ENCODE measurements at places on chromosomes 3 and 15.

- DNase-seq, result no peak
These were observed 64.7 kb downstream of the ADAMTS9 start for GRCh38 chr3:64623125-64623524.

- no peak for DNase-seq
These were observed 72.3 kb upstream of the SNTN start for GRCh38 chr3:63580151-63580550.

- DNase-seq, result no peak
These were observed 414.5 kb downstream of the ERC2 start for GRCh38 chr3:56053727-56054126.

GRCh38 chr3:194572944-194573491 is 60.2 kb downstream of the TMEM44 start:
- DNase-seq, result no peak

DNA sequence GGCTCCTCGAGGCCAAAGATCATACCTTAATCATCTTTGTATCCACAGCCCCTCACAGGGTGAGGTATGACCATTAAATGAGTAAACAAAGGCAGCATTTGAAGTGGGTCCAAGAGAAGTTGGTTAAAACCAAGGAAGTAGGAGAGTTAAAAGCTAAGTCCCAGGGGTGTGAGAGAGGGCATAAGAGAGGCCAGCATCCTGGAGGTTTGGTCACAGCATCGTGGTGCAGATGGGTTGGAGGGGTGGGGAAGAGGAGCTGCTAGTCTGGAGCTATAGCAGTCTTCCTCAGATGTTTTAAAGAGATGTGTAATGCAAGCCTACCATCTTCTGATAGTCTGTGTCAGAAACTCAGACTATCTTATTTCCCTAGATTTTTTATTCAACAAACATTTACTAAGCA is 155.2 kb downstream of the GHSR start:
- no peak for DNase-seq

- DNase-seq, result no peak
These were observed 108.9 kb upstream of the TRIM42 start for GRCh38 chr3:140568842-140569520.

GRCh38 chr3:89440386-89440785 is 333.0 kb downstream of the EPHA3 start:
- DNase-seq, result no peak

DNA sequence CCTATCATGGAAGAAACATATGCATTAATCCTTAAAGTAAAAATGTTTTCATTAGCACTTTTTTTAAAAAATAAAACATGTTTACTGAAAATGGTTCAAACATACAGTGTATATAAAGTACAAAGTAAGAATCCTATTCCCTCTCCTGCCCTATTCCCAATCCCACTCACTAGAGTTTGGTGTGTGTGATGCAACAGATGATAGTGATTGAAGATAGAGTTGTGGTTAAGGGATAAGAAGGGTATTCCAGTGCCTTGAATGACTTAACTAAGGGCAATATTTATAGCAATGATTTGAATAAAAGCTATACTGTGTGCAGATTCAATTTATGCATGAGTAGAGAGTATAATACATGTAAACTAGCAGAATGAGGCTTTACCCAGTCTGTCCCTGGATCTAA is 18.1 kb downstream of the ZNF280D start:
- DNase-seq, result no peak

GRCh38 chr3:106688464-106688863 is 688.8 kb upstream of the CCDC54 start:
- no peak for DNase-seq

GRCh38 chr3:187795207-187795960 is 50.1 kb upstream of the BCL6 start:
- DNase-seq, result no peak

DNA sequence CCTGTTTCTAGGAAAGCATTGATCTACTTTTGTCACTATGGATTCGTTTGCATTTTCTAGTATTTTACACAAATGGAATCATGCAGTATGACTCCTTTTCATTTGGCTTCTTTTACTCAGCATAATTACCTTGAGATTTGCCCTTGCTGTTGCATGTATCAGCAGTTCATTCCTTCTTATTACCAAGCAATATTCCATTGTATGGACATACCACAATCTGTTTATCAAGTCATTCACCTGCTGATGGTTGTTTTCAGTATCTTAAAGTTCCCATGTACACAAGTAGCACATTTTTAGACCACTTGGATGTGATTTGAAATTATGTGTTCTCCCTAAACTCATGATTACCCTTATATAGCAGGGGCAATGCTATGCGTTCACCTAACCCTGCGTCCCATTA is 150.0 kb upstream of the UBE2E1 start:
- no peak for DNase-seq

GRCh38 chr3:133948131-133948810 is 52.6 kb upstream of the RAB6B start:
- DNase-seq, result no peak

DNA sequence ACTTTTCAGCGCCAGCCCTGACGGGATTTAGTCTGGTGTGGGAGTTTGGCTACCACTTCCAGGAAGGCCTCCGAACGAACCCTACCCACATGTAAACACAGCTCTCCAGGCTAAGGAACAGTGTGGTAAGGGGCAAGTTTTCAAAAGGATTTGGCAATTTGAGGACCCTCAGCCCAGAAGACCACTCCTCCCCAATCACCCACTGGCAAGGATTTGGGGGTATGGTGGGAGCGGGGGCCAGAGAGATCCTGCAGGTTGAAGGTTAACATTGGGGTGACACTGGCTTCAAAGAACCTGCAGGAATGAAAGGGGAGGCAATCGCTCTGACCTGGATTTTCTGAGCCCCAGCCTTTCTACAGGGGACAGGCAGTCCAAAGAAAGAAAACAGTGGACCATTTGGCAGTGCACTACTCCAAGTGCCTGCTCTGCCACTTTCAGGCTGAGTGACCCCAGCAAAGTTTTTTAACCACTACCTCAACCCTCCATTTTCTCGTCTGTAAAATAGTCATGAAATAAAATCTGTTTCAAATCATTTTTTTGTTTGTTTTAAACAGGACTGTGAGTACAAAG is 34.5 kb downstream of the ZIC4 start:
- no peak for DNase-seq

DNA sequence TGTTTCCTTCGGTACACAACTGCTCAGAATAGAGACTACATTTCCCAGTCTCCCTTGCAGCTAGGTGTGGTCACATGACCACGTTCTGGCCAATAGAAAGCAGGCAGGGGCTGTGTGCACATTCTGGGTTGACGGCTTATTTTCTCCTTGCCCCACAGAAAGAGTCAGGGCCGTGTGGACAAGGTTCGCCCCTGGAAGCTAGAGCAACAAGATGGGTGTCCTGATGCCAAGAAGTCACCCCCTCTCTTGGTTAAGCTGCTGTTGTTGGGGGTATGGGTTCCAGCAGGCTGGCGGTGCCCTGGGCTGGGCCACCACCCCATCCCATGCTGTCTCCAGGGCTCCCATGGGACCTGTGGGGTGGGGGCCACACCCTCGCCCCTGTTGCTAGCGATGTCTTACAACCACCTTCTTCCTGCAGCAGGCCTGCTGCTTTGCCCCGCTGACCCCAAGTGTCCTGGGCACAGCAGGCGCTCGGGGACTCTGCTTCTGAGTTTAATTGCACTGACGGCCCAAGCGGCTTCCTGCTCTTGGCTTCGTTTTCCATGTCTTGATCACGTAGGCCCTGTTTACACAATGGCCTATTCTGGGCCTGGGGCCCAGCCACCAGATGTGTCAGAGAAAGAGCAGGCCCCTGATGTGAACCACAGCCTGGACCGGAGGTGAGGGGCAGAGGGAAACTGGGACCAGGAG is 24.9 kb downstream of the ABTB1 start:
- DNase-seq, result peak; percentile 13

DNA sequence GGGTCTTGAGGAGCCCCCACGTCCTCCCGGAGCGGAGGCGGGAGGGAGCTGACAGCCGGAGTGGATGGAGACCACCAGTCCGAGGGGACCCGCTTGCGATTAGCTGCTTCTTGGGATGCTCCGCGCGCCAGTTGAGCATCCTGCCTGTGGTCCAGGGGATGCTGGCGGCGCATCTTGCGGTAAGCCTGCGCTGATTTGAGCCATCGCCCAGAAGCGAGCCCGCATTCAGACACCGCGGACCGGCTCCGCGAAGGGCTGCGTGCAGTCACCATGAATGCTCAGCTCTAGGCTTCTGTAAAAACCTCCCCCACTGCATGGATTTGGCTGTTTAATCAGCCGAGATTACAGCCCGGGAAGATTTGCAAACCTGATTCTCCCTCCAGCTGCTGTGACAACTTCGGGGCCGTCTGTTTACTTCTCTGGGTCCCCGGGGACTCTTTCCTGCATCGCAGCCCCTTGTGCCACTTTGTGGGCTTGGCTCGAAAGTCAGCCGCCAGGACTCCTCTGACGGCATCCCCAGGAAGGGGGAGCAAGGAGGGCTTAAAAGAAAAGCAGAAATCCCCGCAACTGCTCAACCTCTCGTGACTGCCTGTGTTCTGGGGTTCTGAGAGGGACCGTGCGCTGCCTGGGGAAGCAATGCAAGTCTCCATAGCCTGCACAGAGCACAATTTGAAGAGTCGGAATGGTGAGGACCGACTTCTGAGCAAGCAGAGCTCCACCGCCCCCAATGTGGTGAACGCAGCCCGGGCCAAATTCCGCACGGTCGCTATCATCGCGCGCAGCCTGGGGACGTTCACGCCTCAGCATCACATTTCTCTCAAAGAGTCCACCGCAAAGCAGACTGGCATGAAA is 171.1 kb downstream of the KCNAB1 start:
- DNase-seq, result no peak

DNA sequence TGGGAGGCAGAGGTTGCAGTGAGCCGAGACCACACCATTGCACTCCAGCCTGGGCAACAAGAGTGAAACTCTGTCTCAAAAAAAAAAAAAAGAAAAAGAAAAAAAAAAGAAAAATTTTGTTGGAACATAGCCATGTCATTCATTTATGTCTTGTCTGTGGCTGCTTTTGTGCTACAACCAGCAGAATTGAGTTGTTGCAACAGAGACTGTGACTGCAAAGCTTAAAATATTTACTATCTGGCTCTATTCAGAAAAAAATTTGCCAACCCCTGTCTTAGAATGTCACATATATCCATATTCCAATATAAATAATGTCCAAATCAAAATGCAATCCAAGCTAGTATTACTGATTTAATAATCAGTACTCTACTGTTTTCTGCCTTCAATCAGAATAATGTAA is 25.1 kb downstream of the CD80 start:
- DNase-seq, result no peak

- DNase-seq, result no peak
These were observed 87.4 kb downstream of the ADAMTS9 start for GRCh38 chr3:64600246-64600950.

- no peak for DNase-seq
These were observed 909 bp upstream of the GPD1L start for GRCh38 chr3:32105291-32106131.

- no peak for DNase-seq
These were observed 107.1 kb upstream of the ICE2 start for GRCh38 chr15:60585743-60586708.

DNA sequence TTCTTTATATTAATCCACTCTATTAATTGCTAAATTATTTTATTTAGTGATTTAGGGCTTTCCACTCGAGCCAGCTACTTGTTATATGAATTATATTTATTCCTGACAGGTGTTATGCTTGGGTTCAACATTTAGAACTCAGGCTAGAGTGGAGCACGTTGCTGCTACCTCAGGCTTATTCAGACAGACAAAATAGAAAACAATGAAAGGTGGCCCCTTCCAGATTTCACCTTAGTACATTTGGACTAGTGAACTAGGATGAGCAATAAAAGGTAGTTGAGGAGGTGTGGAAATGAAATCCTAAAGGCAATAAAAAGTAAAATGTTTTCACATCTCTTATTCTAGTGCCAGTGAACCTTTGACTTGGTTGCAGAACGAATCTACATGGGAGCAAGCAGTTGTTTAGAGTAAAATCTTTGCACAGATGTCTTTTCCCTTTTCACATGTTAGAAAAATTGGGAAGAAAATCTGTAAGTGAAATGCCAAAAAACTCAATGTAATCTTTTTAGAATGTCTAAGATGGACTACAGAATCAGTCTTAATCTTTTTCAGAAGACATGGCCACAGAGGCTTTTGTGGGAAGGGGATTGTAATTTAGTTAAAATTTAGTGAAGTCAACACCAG is 63.8 kb downstream of the AKAP13 start:
- DNase-seq, result no peak

DNA sequence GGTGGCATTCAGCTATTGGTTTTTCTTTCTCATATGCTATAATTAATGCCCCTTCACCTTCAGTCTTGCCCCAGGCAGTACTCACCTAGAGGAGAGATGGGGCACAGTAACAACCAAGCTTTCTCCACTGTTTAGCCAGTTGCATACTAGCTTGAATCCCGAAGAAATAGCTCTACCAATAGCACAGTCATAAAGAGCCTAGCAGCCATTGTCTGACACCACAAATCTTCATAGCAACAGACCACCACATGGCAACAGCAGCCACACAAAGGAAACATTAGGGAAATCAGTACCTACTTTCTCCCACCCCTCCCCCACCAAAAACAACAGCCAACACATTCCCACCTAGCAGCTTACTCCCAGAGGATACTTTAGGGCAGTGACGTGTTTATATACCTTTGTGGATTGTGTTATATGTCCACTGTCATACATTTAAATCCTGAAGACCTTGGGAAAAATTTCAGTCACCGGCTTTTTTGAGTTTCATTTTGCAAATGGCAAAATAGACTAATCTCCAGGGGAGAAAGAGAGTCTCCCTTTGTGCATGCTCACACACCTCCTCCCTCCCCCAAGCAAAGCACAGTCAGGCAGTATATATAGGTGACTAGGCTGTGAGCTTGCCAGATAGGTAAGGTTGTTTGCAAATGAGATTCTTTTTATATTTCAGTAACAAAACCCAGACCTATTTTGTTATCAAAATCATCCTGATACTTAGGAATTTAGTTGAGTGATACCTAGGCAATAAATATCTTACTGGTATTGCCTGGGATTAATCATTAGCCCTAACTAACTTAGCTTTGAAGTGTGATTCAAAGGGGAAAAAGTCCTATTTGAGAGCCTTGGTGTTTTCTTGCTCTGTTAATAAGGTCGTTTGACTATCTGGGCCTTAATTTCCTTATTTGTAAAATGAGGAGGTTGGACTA is 140.6 kb downstream of the RBPMS2 start:
- no peak for DNase-seq

DNA sequence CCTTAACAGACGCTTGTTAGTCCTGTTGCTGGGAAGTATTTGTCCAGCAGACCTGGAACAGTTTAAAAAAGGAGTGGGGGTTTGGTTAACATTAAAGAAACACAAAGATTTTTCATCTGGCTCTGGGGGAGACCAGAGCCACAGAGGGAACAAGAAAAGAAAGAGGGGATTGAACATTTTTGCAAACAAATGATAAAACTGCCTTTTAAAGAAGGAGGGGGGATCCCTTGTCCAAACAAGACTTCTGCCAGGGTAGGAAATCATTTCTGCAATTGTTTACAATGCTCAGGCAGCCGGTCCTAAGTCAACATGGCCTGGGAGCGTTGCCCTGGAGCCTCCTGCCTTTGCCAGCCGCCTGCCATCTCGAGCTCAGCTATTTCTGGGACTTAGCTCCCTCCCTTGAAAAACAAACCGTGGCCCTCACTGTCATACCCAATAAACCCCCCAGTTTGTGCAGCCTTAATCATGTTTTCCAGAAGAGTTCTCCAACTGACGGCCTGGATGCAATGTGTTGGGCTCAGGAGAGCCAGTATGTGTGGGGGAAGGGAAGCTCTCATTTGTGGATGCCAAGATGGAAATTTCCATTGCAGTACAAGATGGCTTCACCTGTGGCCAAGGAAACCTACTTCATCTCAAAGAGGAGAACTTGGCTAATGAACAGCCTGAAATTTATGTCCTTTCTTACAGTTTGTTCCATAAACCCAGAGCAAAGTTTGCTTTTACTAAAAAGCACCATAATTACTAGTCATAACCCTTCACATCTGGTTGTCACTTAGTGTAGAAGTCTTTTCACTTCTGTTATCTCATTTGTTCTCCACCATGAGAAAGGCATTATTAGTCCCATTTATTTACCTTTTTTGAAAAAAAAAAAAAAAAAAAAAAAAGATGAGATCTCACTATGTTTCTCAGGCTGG is 75.9 kb upstream of the RNU6-1 start:
- no peak for DNase-seq

All from T-helper 22 cell (primary cell).